ENCODE measurements at places on chromosomes 16 and 17.

DNA sequence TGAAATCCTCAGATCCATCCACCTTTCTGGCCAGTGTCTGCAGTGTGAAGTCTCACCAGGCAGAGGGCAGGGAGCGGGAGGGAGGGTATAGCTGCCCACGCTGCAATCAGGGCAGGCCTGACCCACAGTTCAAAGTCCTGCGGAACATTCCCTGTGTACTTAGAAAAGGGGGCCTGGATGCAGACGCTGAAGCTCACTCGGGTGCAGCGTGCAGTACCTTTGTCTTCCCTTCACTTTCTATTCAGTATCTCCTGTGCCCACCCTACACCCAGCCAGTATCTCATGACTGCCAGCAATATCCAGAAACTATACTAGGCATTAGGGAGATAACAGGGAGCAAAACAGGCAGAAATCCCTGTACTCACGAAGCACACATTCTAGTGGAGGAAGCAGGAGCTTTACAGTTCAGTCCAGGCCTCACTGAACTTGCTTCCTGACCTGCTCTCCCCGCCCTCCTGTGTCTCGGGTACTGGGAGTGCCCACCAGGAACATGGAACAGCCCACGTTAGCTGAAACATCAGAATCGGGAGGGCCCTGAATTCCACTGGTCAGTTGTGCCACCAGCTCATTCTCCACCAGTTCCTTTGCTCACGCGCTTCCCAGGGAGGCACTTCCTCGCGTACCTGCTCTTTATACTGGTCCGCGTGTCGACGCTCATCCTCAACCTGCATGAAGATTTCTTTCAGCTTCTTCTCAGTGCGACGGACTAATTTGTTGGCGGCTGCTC is 42.2 kb downstream of the NDEL1 start:
- no peak for DNase-seq

- DNase-seq: no peak
Observed at GRCh38 chr17:28908640-28909167, 5.8 kb upstream of the DHRS13 start.

DNA sequence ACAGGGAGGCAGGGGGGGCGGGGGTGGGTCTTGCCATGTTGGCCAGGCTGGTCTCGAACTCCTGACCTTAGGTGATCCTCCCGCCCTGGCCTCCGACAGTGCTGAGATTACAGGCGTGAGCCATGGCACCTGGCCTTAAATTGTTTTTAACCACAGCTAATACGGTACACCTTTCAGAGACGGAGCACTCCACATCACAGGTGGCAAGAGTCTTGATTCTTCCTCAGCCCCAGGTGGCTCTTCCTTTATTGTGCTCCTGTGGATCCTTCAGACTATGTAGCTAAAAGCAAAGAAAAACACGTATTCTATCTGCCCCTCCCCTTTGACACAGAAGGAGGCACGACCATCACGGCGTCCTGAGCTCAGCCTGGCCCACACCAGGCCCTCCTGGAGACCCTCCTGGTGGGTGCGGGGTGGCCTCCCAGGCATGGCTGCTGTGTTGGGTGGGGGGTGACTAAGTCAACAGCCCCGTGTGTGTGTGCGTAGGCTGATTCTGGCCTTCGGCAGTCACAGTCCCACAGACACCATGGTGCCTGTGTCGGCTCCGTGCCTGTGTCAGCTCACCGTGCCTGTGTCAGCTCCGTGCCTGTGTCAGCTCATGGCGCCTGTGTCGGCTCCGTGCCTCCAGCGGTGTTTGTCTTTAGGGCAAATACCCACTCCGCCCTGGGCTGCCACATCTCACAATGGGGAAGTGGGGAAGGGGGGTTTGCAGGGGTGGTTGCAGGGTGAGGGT is 10.8 kb upstream of the SECTM1 start:
- DNase-seq: no peak

DNA sequence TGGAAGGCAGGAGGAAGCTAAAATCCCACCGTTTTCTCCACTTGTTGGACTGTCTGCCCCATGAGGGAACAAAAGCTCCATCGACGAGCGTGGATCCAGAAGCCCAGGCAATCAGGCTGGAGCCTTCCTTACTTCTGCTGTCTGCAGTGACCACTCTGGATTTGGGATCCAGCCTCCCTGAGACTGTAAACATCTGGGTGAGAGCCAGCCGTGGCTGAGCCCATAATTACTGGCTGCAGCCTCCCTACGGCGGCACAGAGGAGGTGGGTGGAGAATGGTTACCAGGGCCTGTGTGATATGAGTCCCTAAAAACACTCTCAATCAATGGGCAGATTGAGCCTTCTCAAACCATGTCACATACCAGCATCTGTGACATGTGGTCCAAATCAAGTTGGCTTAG is 158.2 kb downstream of the FOXL1 start:
- no peak for DNase-seq

DNA sequence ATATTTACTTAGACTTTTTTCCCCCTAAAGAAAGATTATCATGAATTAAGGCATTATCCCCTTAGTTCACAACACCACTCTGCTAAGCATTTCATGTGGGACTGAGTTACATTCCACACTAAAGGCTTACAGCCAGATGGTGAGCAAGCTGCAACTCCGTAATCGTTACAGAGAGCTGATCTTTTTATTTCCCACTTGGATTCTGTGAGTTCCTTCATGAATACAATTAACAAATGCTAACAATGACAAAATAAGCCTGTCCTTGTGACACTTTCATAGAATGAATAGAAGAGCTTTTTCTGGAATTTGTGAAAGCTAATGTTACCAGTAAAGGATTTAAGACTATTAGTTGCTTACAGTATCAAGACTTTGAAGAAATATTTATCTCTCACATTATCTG is 8.7 kb downstream of the OGFOD1 start:
- no peak for DNase-seq

- no peak for DNase-seq
Observed at GRCh38 chr16:19822533-19822932, 62.1 kb downstream of the GPRC5B start.

- DNase-seq: peak; percentile 33
Observed at GRCh38 chr17:50056217-50056960, 479 bp downstream of the ITGA3 start.

DNA sequence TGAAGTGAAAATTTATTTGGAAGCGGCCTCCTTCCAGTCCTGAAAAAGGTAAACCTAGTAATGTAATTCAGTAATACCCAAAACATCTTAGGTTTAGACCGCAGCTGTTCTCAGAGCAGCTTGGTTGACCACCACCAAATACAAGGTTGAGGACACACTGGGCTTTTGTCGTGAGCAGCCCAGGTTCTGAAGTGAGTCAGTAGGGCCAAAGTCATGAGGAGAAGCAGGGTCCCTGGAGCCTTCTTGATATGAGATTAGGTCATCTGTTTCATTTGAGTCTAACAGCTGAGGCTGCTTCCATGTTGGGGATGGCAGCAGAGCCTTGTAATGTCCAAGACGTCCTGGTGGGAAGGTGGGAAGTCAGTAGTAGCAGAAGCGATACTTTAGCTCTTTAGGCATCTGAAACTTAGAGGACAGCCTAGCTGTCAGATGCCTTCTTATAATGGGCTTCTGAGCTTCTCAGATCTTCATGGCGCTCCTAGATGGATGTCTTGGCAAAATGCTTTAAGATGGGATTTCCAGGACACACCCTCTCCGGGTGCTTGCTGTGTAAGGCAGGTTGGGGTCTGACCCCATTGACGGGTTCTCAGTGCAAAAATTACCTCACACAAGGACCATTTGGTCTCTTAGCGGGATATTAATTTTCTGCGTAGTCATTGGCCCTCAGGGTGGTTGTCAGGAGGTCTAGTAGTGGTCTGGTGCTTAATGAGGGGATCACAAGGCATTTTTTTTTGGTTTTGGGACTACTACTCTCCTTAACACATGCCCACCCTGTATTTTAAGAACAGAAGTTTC is 2.4 kb downstream of the ALKBH5 start:
- DNase-seq: no peak

GRCh38 chr17:33640629-33641028 is 347.5 kb upstream of the ASIC2 start:
- DNase-seq: no peak

DNA sequence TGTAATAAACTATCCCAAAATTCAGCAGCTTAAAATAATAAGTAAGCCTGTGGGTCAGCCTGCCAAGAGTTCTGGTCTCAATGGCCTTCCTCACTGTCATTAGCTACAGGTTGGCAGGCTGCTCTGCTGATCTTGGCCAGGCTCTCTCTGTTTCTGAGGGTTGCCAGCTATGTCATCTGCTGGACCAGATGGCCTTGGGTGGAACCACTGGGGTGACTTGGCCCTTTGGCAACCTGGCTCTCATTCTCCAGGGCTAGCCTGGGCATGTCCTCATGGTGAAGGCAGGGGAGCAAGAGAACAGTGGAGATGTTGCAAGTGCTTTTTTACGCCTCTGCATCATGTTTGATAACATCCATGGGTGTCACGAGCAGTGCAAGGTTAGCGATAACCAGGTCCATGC is 13.9 kb downstream of the ITGAM start:
- no peak for DNase-seq

GRCh38 chr16:10048850-10049249 is 133.4 kb downstream of the GRIN2A start:
- DNase-seq: no peak

- DNase-seq: no peak
Observed at GRCh38 chr16:10280262-10281170, 98.3 kb upstream of the GRIN2A start.

GRCh38 chr16:84032458-84033178 is 10.0 kb downstream of the SLC38A8 start:
- no peak for DNase-seq

DNA sequence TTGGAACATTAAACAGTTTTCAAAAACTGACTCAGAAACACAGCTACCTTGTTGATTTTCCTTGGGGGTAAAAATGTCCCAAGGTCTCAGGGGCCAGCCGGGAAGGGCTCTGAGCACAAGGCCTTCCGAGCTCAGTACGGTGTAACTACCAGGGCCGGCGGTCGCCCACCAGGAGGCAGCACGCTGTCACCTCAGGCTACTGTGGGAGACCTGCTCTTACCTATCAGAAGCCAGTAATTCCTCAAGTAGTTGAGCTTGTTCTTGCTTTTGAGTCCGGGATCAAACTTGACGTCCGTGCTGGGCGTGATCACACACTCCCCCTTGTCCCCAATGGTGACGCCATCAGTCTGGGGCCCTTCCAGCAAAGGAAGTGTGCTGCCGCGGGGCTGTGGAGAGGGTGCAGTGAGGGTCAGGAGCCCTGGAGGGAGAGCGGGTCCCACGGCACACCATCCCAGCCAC is 43.4 kb upstream of the ICAM2 start:
- DNase-seq: no peak

- no peak for DNase-seq
Observed at GRCh38 chr16:53449816-53450517, 15.7 kb downstream of the RBL2 start.

DNA sequence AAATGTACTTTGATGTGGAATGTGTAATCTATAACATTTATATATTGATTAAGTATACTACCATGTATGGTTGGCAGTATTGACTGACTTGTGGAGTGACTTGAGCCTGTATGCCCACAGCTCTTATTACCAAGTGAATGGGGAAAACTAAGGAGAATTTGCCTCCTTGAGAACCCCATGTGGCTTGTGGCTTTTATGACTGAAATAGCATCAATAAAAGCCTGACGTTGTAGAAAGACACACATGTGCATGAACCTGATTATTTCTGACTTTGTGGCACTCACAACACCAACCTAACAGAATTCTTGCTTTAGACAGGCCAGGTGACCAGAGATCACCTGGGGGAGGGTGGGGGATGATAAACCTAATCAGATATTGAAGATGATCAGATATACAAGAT is 2.1 kb upstream of the LRRC75A start:
- no peak for DNase-seq

GRCh38 chr16:75121949-75122568 is 5.5 kb upstream of the LDHD start:
- DNase-seq: no peak

DNA sequence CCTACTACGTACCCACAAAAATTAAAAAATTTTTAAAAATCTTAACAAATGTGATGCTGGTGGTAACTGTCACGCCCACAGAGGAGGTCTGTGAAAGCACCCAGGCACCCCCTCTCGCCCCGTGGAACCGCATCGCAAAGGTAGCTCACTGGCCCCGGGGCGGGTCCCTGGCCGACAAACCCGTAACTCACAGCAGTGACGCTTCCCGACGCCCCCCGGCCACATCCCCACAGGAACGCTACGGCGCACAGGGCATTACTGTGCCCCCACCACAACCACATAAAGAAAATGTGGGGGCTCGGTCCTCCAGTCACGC is 366 bp downstream of the ANKS3 start:
- DNase-seq: no peak

GRCh38 chr16:47262938-47263337 is 119.2 kb upstream of the NETO2 start:
- no peak for DNase-seq

GRCh38 chr17:16928406-16929034 is 43.4 kb downstream of the TNFRSF13B start:
- no peak for DNase-seq

GRCh38 chr17:30958187-30958586 is 12.7 kb upstream of the RNF135 start:
- no peak for DNase-seq

DNA sequence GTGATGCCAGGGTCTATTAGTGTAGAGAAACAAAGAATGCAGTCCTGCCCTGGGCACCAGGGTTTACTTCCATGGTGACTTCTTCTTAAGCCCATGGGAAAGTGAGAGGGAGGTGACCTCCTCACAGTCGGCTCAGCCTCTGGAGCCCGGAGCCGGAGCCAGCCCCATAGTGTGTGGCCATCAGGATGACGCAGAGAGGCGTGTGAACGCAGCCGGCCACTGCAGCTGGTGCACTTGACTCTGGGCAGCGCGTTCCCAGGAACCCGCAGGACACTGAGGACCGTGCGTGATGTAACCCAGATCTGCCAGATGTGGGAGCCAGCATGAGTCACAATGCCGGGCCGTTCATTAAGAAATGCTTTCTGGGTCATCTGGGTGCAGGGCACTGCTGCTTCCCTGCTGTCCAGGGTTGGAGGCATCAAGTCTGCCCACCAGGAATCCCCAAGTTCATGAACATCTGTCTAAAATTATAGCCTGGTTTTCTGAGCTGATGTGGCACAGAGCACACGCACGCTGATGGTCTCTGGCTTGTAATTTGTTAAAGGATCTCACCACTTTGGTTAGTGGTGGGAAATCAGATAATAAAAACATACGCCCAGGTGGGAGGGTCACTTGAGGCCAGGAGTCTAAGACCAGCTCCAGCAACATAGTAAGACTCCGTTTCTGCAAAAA is 114.1 kb downstream of the PITPNC1 start:
- no peak for DNase-seq

DNA sequence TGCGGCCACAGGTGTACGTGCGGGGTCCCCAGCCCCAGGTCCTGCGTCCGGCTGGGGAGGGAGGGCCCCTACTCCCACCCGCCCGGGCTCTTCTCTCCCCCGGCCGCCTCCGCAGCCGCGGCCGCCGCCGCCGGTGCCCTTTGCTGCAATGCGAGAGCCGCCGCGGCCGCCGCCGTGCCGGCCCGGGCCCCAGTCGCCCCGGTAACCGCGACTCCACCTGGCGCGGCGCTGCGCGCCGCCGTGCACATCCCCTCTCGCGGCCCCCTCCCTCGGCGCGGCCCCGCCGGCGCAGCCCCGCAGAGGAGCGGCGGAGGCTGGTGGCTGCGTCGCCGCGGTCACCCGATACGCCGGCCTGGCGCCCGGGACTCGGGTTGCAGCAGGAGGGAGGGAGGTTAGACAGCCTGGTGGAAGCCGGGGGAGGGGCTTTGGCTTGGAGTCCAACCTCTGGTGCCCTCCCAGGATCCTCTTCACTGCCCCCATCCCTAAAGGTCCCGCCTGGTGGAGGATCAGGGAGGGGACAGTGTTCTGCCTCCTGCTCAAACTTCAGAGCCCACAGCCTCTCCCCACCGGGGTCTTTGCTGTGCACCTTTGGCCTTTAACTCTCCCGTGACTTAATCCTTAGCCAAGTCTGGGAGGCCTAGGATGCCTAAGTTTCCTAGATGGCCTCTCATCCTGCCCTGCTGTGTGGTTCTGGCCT is 32.9 kb downstream of the SRCIN1 start:
- no peak for DNase-seq

- DNase-seq: no peak
Observed at GRCh38 chr17:34820248-34820801, 140.9 kb downstream of the CCT6B start.

All from stimulated activated CD8-positive, alpha-beta memory T cell treated with anti-CD3 and anti-CD28 coated beads, Interleukin-12 subunit alpha, Interleukin-12 subunit beta, amount 100 ng/mL, for 1 hour (primary cell).